ENCODE measurements at places on chromosomes 12 and 14.

DNA sequence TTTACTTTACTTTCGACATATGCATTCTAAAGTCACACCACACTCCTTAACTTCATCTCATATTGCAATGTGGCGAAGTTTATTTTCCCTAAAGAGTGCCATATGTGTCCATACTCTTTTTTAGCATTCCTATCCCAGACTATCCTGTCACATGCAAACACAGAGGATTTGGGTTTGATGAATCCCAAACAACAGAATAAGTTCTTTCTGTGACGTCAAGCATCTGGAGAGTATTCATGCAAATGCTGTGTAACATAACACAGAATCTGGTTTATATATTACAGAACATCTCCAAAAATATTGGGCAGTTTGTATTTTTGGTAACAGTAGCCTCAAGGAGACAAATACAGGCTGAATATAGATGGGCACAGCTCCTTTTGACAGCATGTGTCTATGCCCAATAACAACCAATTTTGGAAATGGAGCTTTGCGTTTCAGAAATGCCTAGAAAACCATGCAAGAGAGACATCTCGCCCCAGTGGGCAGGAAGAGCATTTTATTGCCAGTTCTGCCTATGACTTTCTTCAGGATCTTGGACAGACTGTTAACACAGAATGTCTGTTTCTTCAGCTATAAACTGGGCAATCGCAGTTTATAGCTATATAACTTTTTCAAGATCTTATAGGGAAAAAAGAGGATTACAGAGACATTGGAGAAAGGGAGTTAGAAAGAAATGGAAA, 190.8 kb downstream of the ADAMTS20 start:
- H3K4me1 ChIP-seq: no peaks in the 10 kb centered on the region
- DNase-seq: no peak
- H3K27ac ChIP-seq: no peak overlapping the region

- H3K27ac ChIP-seq: no peak overlapping the region
- no peaks in the 10 kb centered on the region for H3K4me1 ChIP-seq
- no peak for DNase-seq
- H3K27me3 ChIP-seq: peaks cover 2% of the 10 kb centered on the region
Measured at GRCh38 chr12:131241517-131241916, 287.8 kb downstream of the ADGRD1 start.

GRCh38 chr12:98645572-98646067, 530 bp downstream of the APAF1 start:
- no peak overlapping the region for H3K27ac ChIP-seq
- DNase-seq: no peak
- peaks cover 4% of the 10 kb centered on the region for H3K36me3 ChIP-seq

GRCh38 chr12:24055747-24056146, 106.3 kb upstream of the SOX5 start:
- no peak overlapping the region for H3K4me3 ChIP-seq
- no peak overlapping the region for H3K27ac ChIP-seq
- no peaks in the 10 kb centered on the region for H3K27me3 ChIP-seq
- no peak for DNase-seq
- H3K4me1 ChIP-seq: no peaks in the 10 kb centered on the region
- H3K36me3 ChIP-seq: no peaks in the 10 kb centered on the region

DNA sequence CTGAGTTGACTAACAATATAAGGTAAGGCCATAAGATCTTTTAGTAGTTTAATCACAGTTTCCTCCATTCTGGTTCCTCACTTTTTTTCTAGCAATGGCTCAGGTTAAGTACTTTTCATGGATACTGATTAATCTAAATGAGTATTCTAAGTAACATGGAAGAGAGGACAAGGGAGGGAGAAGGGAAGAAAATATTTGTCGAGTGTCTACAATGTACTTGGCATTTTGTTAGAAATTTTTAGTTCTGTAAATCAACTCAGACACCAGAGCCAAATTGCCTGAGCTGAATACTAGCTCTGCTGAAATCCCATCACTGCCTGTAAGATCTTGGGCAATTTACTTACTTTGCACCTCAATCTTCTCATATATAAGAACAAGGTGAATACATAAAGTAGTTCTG, 20.2 kb downstream of the RERG start:
- H3K27me3 ChIP-seq: no peaks in the 10 kb centered on the region
- no peak overlapping the region for H3K4me3 ChIP-seq
- H3K4me1 ChIP-seq: no peaks in the 10 kb centered on the region
- H3K36me3 ChIP-seq: no peaks in the 10 kb centered on the region
- DNase-seq: no peak

- H3K4me1 ChIP-seq: peaks cover 8% of the 10 kb centered on the region
- H3K4me3 ChIP-seq: no peak overlapping the region
- H3K27me3 ChIP-seq: no peaks in the 10 kb centered on the region
- no peaks in the 10 kb centered on the region for H3K36me3 ChIP-seq
- no peak overlapping the region for H3K27ac ChIP-seq
Measured at GRCh38 chr12:96392397-96392796, 7.8 kb downstream of the CDK17 start.

- H3K4me1 ChIP-seq: no peaks in the 10 kb centered on the region
- DNase-seq: no peak
- H3K4me3 ChIP-seq: peak within 1 kb of the TSS; percentile 69
- peak within 1 kb of the TSS; percentile 45 for H3K27ac ChIP-seq
- no peaks in the 10 kb centered on the region for H3K36me3 ChIP-seq
Measured at GRCh38 chr12:123533672-123534643, at the start of gene RILPL1. Gene RILPL1 (minus strand): TSS chr12:123533719. CDS start chr12:123533482, 237 bp downstream.

DNA sequence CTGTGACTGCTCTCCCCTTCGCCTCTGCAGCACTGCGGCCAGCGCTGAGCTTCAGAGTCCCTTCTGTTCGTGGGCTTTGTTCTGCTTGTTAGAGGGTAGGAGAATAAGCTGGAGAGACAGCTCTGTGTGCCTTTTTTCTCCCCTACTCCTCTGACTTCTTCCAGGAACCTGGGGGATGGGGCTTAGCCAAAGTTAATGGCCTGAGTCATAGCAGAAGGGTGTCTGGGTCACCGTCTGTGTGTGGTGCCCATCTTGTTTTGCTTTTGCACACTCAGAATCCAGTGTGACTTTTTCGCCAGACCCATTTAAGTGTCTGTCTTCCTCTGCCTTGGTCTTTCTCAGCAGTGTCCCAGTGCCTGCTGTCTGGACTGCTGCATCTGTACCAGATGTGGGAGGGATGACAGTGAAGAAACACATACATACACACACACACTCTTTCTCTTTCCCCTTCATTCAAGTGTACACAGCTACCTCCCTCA, 3.0 kb downstream of the KIF5A start:
- H3K4me3 ChIP-seq: no peak overlapping the region
- DNase-seq: no peak
- H3K27me3 ChIP-seq: peaks cover 5% of the 10 kb centered on the region
- H3K36me3 ChIP-seq: no peaks in the 10 kb centered on the region

DNA sequence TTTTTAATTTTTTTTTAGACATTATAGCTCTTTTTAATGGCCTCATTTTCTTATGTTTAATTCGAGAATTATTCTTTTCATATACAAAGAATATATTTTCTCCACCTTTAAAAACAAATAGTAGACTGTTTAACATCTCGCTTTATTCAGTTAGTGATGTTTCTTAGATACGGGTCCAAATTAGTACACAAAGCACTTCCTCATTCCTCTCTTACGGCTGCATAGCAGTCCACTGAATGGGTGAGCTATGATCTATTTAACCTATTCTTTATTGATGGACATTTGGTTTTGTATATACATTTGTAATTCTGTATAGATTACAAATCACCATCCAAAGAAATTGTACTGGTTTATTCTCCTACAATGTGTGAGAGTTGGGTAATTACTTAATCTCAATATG, 8.3 kb upstream of the GPR162 start:
- H3K4me3 ChIP-seq: no peak overlapping the region
- no peaks in the 10 kb centered on the region for H3K36me3 ChIP-seq
- peaks cover 14% of the 10 kb centered on the region for H3K4me1 ChIP-seq
- DNase-seq: no peak
- no peak overlapping the region for H3K27ac ChIP-seq

DNA sequence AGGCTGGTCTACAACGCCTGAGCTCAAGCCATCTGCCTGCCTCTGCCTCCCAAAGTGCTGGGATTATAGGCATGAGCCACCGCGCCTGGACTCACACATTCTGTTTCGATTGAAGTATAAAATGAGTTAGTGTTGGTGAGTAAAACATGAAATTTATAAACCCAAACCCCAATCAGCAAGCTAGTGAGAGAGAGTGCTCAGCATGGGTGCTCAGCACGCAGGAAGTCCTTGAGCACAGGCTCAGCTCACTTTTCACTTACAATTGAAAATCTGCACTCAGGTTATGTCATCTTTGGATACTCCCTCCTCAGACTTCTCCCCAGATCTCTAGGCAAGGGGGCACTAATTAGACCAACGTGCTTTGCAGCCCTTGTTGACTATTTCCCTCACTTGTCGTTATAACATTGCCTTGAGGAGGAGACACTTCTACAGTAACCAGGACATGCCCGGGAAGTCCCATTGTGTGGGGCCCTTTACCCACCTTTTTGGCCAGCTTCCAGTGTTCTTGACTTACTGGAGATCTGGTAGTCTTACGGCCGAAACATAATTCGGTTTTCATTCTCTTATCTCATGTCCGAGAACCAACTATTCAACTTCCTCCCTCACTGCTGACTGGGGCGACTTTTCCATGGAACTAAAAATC, 68.5 kb upstream of the AMN1 start:
- H3K4me3 ChIP-seq: no peak overlapping the region
- no peaks in the 10 kb centered on the region for H3K27me3 ChIP-seq
- DNase-seq: no peak
- H3K4me1 ChIP-seq: no peaks in the 10 kb centered on the region

DNA sequence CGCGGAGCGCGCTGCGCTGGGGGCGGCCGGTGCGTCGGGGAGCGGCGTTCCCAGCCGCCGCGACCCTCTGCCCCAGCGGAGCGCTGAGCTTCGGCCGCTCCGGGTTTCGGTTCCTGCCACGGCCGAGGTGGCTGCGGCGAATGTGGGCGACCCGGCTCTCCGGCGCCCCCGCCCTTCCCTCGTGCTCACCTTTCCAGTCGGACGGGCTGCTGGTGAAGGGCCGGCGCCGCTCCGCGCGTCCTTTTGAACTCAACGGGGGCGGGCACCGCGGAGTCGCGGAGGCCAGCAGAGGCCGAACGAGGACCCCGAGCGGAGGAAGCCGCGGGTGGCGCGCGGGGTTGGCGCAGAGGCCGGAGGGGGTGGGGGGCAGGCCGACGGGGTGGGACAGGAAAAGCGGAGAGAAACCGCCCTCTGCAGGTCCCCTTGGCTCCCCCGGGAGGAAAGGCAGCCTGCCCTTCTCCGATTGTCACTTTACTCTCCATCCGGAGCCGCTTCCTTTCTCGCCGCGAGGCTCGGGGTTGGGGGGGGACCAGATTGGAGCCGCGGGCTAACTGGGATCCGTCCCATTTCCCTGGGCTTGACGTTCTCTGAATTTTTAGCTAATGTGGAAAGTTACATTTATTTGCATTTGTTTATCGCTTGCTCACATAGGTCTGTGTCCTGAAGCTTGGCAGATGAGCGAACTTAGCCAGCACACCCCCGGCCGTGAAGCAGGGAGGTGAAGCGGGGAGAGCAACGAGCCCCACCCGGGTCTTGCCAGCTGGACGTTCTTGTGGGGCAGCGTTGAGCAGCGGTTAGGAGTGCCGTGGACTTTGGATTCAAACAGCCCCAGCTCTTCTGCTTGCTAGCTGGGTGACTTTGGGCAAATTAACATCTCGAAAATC, at the start of gene SMAGP:
TSS of gene SMAGP (minus strand) at position 349 of the 884 bp plus-strand sequence. CDS start 1,137 bp downstream, outside the sequence.
- no peak for DNase-seq
- no peak within 1 kb of the TSS for H3K27ac ChIP-seq
- H3K4me3 ChIP-seq: peak within 1 kb of the TSS; percentile 70
- no peaks in the 10 kb centered on the region for H3K27me3 ChIP-seq
- H3K4me1 ChIP-seq: peaks cover 4% of the 10 kb centered on the region

DNA sequence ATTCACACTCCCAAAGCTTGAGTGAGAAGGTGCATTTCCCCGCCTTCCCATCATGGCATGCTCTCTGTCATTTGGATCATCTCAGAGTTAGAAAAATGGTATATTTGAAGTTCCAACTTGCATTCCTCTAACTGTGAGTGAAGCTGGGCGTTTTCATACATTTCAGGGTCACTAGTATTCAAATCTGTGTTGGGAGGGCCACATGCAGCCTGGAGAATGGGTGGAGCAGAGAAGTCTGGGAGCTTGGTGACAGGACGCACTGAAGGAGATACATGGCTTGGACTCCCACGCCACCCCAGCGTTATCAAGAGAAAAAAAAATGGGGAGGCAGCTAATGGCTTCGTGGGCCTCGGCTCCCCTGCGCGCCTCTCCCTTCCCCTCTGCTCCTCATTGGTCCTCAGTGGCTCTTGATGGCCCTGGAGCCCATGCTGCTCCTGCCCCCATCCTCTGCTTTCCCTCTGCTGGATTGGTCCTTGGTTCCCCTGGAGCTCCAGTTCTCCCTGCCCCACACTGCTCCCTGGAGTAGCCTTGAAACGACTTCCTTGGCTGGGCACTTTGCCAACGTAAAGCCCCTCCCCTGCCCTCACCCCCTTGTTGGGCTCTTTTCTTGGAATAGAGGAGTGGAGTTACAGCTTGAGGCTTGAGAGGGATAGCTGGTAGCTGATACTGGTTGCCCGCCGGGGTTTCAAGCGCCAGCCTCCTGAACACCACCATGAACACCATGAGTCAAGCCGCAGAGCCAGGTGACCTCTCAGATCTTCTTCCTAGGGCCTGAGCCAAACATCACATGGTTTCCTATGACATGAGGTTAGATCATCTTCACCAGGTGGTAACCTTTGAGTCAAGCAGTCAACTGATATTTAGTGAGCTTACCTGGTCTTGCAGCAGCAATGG, 139.6 kb downstream of the PRKCH start:
- no peaks in the 10 kb centered on the region for H3K27me3 ChIP-seq
- H3K27ac ChIP-seq: no peak overlapping the region
- no peak overlapping the region for H3K4me3 ChIP-seq

GRCh38 chr12:6574576-6575295, 6.6 kb upstream of the NOP2 start:
- no peaks in the 10 kb centered on the region for H3K4me1 ChIP-seq
- H3K27me3 ChIP-seq: no peaks in the 10 kb centered on the region
- no peak for DNase-seq
- H3K4me3 ChIP-seq: no peak overlapping the region

- H3K27ac ChIP-seq: no peak overlapping the region
- H3K4me1 ChIP-seq: peaks cover 5% of the 10 kb centered on the region
- H3K36me3 ChIP-seq: no peaks in the 10 kb centered on the region
- DNase-seq: no peak
- H3K4me3 ChIP-seq: no peak overlapping the region
- no peaks in the 10 kb centered on the region for H3K27me3 ChIP-seq
Measured at GRCh38 chr14:56145965-56146364, 27.8 kb downstream of the PELI2 start.

DNA sequence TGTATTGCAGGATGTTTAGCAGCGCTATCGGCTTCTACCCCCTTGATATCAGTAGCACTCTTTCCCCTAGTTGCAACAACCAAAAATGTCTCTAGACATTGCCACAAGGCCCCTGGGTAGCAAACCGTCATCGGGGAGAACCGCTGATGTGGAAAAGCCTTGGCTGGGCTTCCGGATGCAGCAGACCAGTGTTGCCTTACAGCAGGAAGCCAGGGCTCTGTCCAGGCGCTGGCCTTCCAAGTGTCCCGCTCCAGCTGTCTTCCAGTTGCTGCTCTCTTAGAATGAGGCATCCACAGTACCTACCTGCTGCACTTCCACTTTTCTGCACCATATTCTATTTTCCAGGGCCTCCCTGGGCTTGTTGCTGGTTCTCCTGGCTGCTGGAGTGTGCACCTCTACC, 22.6 kb upstream of the SLC10A1 start:
- H3K4me1 ChIP-seq: no peaks in the 10 kb centered on the region
- H3K27me3 ChIP-seq: no peaks in the 10 kb centered on the region
- H3K27ac ChIP-seq: no peak overlapping the region
- no peak for DNase-seq
- no peak overlapping the region for H3K4me3 ChIP-seq

GRCh38 chr12:123064366-123064765, 83.9 kb downstream of the ARL6IP4 start:
- H3K4me3 ChIP-seq: no peak overlapping the region
- no peaks in the 10 kb centered on the region for H3K36me3 ChIP-seq
- H3K27me3 ChIP-seq: no peaks in the 10 kb centered on the region
- H3K4me1 ChIP-seq: no peaks in the 10 kb centered on the region
- H3K27ac ChIP-seq: no peak overlapping the region
